ENCODE measurements at places on chromosomes 4 and X. TPM values are rescaled to one million over a fixed set of nuclear protein-coding genes. Genes with fewer than 3 reads are reported as not detected.

- DNase-seq = no peak
Measured at GRCh38 chrX:63686878-63687714, 97.9 kb downstream of the ARHGEF9 start.

Gene TRIM61
- 2.0 TPM for total RNA-seq

DNA sequence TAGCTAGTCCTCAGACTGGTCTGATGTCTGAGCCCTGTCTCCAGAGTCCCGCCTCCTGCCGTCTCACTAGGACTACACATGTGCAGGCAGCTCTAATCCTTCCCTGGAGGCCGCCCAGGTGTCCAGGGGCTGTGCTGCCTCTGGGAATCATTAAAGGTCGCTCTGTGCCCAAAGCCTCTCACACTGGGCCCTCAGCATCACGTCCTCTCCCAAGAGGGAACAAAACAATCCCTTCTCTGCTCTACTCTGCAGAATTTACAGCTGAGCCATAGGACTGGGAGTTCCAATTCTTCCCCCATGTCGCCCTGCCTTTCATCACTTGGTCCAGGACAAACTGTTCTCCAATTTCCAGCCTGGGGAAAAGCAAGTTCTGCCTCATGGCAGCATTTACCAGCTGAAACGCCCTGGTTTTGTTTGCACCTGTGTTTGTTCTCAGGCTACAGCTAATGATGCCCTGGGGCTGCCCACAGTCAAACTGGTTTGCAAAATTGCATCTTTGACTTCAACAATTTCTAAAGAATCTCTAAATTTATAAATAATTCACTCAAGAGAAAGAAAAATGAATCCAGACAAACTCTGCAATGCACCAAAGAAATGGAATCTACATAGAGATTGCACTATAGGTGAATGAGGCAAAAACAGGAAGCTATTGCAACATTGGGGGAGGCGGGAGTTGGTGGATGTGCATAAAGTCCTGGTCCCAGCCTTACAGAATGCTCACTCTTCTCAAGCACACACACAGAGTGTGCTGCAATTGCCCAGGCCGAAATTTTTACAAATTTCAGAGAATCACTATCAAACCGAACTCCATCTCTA, 7.2 kb upstream of the MRFAP1 start:
- no peak for DNase-seq

Gene PHKA2
- total RNA-seq = 34.2 TPM

DNA sequence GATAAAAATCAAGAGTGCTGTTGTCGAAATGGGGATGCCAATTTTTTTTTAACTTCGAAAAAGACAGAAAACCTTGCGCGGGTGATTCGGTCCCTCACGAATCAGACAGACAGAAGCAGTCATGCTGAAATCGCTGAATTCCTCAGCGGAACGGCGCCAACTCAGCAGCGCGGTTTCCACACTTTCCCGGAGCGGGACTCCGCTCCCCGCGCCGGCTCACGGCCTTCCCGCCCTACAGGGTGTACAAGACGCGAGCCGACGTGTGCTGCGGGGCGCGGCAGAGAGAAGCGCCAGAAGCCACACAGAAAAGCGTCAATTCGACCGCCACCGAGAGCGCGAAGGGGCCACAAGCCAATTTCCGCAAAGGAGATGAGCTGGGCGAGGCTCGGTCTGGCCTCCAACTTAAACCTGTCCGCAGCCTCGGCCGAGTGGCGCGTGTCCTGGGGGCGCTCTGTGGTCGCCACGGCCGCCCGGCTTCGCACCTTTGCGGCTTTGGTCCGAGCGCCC, 1.3 kb downstream of the NEXMIF start:
- no peak for DNase-seq

DNA sequence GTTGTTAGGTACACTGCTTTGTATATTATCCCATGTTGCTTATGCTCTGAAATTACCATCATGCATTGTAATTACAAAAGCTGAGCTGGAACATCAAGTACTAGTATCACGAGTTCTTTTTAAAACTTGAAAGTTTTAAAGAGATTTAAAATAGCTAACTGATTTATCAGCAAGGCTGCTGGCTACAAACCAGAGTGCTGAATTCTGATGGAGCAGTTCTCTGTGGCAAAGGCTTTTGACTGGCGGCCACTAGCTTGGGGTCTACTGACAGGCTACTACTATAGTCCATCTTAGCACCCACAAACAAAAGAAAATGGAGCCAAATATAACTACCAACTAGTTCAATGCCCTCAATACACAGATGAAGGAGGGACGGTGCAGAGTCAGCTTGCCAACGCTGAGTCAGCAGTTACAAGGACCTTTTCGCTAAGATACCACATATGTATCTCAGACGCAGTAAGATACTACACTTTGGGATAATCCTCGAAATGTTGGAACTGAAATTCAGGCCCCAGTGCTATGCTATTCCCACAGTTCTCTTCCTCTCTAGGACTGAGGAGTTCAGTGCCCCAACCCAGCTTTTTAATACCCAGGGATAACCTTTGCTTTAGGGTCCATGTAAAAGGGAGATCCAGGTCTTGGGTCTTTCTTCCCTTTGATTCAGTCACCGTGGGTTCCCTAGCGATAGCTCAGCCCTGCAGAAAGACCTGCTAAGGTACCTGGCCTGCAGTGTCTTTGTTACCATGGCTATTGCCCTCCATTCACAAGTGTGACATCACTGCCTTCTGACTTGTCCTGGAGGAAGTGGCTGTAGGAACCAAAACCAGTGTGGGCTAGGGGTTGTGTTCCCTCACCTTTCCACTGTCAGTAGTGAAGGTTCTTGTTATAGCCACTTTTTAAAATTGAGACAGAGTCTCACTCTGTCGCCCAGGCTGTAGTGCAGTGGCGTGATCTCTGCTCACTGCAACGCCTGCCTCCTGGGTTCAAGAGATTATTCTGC, 22.8 kb downstream of the MFAP3L start:
- DNase-seq = no peak

Gene REELD1
- 1.1 TPM for total RNA-seq

Gene TNIP3
- 2.5 TPM for total RNA-seq

DNA sequence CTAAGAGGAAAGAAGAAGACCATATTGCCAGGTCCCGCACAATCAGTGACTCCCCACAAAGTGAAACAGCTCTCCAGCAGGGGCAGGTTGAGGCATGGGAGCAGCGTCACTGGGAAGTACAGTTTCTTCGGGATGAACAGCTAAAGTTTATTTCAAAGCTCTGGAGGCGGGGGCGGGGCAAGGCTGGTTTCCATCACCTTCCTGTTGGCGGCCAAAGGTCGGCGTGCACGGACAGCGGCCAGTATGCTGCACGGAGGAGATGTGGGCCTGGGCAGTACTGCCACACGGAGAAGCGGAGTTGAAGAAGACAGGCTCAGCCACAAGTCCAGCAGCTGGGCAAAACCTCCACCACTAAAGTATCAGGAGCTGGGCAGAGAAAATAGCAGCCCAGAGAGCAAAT, 951 bp upstream of the ZNF518B start:
- DNase-seq = peak; percentile 6

Data from natural killer cell (primary cell).